Right lung (tissue), 10 donors: ENCODE measurements at places on chromosomes 5 and 9. TPM values are rescaled to one million over a fixed set of nuclear protein-coding genes. Genes with fewer than 3 reads are reported as not detected.

GRCh38 chr5:39064450-39064849, 9.7 kb downstream of the RICTOR start:
- no peak for DNase-seq

- DNase-seq = no peak
Measured at GRCh38 chr5:141973871-141974595, 5.1 kb downstream of the RNF14 start.

The SH3GL2 gene
- 9.0 TPM for polyA plus RNA-seq

The PCDHGA12 gene
- polyA plus RNA-seq = 2.3 TPM

GRCh38 chr5:82991059-82991458, 86.1 kb downstream of the TMEM167A start:
- DNase-seq = no peak

GRCh38 chr9:90774682-90775081, 26.9 kb upstream of the SYK start:
- no peak for DNase-seq

The IFNA8 gene
- polyA plus RNA-seq = not detected

DNA sequence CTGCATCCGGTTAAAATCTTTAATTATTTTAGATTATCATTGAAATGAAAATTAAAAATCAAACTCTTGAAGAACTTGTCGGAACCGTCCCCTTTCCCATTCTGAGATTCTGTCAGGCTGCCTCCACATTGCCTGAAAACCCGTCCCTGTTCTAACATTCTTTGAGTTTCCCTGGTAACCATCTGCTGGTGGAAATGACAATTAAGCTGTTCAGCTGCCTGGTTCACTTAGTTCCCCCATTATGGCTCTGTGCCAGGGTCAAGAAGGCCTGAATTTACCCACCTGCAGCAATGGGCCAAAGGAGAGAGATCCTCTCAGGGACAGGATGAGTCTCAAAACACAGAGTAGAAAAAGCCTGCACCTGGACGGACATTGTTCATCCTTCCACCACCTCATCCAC, 11.8 kb upstream of the TCOF1 start:
- DNase-seq = no peak

The NEUROG1 gene
- not detected for polyA plus RNA-seq

GRCh38 chr9:3909966-3910650, 384.3 kb upstream of the RFX3 start:
- no peak for DNase-seq

- no peak for DNase-seq
Measured at GRCh38 chr5:10393491-10393890, 40.0 kb downstream of the MARCHF6 start.

The SLC35D2 gene
- polyA plus RNA-seq = 28.8 TPM

DNA sequence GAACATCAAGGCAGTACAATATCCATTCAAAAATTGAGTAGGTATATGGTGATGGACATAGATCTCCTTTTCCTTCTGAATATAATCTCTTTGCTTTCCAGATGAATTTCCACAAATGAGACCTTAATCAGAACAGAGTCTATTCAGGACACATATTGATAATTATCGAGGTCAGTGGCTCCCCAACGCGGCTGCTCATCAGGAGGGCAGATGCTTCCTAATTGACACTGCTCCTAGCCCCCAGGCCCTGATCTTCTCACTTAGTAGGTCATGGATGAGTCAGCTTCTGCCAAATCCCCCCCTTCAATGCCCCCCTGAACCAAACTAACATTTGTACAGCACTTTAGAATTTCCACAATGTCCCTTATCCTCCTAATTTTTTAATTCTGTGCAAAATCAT, 51.6 kb downstream of the SEMA5A start:
- no peak for DNase-seq

The GRAMD2B gene
- polyA plus RNA-seq = 9.0 TPM

The CCL28 gene
- 0.77 TPM for polyA plus RNA-seq

DNA sequence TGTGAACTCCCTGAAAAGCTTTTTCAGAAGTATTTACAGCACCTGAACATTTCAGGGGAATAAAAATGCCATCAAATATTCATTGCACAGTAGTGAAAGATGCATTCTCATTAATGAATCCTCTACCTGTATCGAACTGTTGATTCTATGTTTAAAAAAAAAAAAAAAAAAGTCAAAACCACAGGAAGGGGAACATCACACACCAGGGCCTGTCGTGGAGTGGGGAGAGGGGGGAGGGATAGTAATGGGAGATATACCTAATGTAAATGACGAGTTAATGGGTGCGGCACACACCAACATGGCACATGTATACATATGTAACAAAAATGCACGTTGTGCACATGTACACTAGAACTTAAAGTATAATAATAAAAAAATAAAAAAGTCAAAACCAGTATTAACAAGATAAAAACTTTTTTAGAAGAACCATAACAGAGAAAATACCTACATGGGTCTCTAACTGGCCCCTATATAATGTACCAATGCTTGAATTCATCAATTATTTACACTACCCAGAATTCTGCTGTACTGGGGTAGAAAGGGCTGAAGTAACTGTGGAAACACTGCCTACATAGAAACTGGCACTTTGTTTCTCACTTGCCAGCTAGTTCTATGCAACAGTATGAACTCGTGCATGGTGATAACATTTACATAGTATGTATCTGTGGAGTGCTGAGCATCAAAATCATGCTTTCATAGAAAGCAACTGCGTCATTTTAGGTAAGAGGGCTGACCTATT, 48.9 kb downstream of the GNAQ start:
- no peak for DNase-seq

GRCh38 chr5:158283397-158283796, 424.5 kb upstream of the CLINT1 start:
- DNase-seq = no peak

The SLC34A3 gene
- polyA plus RNA-seq = 0.84 TPM

DNA sequence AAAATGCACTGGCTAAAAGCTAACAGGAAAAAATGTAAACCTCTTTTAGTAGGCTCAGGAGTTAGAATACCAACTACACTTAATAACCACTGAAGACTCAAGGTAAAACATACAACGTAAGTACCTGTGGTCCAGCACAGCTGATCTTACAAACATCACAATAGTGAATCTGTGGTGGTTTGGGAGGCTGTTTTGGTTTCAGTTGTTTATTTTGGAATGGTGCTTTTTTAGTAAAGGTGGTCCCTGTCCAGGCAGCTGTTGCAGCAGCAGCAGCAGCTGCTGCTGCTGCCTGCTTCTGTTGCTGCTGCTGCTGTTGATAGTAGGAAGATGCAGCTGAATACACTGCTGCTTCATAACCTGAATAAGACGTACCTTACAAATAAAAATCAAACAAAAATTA, 37.9 kb downstream of the ZFR start:
- DNase-seq = no peak

The BTNL8 gene
- 1.1 TPM for polyA plus RNA-seq

DNA sequence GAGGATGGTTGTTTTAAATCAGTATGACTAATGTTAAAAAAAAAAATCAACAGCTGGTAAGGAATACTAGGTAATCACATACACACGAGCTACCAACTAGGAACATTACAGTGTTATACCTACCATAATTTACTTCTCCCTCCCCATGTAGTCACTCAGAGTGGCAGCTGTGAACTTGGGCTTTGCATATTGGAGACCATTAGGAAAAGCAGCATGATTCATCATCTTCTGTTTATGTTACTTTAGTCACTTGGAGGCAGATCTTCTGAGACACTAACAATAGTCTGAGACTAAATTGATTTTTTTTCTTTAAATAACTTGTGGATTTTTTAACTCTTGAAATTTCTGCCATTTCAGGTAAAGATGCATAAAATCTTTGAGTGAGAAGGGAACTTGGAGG, 141.5 kb upstream of the NR4A3 start:
- no peak for DNase-seq

- DNase-seq = no peak
Measured at GRCh38 chr9:73667749-73668148, 516.1 kb downstream of the ANXA1 start.

- DNase-seq = no peak
Measured at GRCh38 chr5:42876375-42876844, 64.7 kb upstream of the SELENOP start.

GRCh38 chr9:3161912-3162311, 318.0 kb upstream of the PUM3 start:
- no peak for DNase-seq

The AQP7 gene
- 5.2 TPM for polyA plus RNA-seq

The MEGF10 gene
- polyA plus RNA-seq = 1.8 TPM

The PCDHGB2 gene
- polyA plus RNA-seq = 4.2 TPM

The DMGDH gene
- polyA plus RNA-seq = 1.9 TPM

The IRX2 gene
- 70.7 TPM for polyA plus RNA-seq

DNA sequence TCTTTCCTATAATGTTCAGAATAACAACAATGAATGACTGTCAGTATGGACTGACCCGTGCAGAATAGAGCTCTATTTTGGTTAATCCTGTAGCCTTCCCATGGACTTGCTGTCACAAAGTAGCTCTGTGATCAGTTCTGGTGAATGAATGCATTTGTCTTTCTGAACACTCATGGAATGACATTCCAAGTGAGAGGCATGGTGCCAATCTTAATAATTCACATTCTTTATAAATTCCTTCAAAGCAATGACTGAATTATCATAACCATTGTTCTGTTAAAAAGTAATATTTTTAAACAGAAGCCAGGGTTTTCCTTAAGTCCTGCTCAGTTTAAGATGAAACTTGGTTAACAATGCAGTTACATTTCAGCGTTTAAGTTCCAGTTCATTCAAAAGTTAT, 360.5 kb downstream of the ICE1 start:
- DNase-seq = no peak

DNA sequence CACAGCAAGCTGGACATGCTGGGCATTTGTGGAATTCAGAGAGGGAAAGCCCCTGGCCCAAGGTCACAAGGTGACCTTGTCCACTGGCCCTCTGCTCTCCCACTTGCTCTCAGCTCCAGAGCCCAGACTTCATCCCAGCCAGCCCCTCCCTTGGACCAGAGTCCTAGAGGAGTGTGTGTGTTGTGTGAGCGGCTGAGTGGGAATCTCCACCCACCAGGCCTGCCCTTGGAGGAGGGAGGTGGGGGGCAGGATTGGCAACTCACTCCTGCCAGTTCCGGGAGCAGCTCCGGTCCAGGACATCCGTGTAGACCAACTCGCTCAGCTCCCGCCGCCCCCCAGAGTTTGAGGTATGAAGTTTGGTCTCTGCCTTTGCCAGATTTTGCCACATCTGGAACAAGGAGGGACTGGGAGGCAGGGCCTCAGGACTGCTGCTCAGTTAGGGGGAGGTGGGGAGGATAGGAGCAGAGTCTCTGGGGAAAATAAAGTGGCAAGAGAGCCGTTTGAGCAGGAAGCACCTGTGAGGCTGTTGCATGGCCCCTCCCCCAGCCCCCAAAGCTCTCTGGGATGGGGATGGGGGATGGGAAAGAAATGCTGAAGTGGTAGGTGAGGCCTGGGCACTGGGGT, 1.4 kb downstream of the MZB1 start:
- DNase-seq = no peak

GRCh38 chr9:121699571-121700164, 48.2 kb downstream of the DAB2IP start:
- DNase-seq = no peak

The PCDHGA5 gene
- 3.8 TPM for polyA plus RNA-seq
